ENCODE measurements at places on chromosomes 11 and 22.

GRCh38 chr11:24046731-24047130, 450.1 kb upstream of the LUZP2 start:
- DNase-seq, result peak; percentile 66

GRCh38 chr11:46513934-46514342, 79.9 kb downstream of the AMBRA1 start:
- peak; percentile 16 for DNase-seq

GRCh38 chr11:3056296-3057068, 741 bp downstream of the CARS1 start:
- no peak for DNase-seq

DNA sequence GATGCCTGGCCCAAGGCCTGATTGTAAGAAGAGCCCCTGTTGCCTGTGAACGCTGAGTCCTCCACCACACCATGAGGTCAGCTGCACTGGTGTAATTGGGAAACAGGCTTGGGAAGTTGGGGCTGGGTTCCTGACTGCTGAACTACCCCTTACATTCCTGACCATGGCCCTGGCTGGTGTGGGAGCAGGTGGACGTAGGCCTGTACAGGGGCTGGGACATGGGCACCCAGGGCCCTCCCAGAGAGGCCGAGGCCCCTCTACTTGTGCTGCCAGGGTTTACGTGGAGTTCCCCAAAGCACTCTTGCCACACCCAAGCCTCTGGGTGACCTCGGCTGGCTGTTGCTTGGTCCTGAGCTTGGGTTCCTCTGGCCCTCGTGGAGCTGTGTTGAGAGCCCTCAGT, 5.4 kb downstream of the RELT start:
- peak; percentile 33 for DNase-seq

DNA sequence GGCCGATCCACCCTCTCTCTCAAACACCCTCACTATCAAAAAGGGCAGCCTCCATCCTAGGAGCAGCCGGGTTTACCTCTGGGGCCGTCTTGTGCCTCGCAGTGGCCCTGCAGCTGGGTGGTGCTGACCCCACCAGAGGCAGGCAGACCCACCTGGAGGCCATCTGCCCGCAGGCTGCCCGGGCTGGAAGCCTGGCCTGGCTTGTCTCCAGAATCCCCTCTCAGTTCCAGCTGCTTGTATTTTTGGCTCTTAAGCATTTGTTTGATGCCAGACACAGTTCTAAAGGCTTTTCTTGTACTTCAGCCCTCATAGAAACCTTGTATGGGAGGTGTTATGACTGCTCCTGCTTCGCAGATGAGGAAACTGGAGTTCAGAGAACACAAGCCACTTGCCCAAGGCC, 4.2 kb upstream of the NFAM1 start:
- no peak for DNase-seq

DNA sequence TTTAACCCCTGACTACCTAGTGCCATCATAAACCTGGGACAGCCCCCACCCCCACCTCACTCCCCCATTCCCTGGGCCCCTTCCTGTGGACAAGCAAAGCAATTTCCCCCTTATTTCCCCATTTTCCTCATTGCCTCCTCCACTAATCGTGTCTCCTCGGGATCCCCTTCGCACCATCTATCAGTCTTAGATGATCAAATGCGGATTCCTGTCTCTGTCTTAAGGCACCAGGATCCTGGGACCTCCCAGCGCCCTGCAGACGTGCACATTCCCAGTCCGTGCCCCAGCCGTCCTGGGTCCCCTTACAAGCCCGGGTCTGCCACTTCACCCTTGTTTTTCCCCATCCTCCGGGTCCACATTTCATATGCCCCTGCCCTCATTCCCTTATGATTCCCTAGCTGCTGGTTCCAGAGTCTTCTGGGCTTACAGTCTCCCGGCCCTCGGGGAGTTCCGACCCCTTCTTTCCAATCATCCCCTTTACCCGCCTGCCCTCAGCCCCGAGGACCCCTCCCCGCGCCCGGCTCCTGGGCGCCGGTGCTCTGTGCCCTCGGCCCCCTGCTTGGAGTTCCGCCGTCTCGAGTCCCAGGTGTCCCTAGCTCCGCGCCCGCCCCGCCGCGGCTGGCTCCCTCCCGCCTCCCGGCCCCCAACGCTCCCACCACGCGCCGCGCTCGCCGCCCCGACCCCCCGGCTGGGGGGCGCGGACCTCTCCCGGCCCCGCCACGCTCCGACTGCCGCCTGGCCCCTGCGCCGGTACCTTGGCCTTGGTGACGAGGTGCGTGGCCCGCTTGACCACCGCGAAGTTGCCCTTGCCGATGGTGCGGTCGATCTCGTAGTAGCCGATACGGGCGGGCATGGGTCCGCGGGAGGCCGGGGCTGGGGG, 599 bp downstream of the SIK3 start:
- peak; percentile 8 for DNase-seq

GRCh38 chr22:42992092-42992491, 22.9 kb downstream of the PACSIN2 start:
- no peak for DNase-seq

DNA sequence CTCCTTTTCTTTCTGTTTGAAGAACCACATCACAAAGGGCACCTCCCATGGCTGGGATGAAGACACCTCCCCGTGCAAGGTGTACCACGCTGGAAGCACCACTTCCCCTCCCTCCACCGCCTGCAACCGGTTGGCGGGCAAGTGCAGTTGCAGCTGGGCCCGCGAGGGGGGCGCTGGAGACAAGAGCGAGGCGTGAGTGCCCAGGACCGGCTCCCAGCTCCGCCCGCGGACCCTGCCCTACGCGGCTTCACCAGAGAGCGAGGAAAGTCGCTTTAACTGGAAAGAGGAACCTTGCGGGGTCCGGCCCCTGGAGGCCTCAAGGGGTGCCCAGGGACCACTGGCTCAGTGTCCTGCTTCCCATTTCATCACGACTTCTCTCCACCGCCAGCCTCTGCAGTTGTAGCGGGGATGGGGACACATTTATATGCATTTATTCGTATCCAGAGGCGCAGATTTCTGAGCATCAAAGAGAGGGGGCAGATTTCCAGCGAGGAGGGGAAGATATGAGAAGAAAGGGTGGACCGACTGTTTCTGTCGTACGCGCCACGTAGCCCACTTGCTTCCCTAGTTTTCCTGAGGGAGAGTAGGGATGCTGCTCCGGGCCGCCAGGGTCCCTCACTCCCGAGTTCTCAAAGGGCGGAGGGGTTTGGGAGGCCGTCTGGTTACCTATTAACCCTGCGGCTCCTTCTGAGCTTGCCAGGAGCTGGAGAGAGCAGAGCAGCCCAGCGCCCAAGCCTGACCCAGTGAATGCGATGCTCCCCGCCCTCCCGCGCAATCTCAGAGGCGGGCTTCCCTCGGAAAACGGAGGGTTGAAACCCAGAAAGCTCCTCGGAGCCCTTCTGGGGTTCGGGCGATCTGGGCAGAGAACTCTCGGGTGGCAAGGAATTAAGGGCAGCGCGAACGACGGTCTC, 3.5 kb downstream of the ESAM start:
- peak; percentile 41 for DNase-seq

- DNase-seq, result no peak
These were observed 25.5 kb upstream of the SHISAL1 start for GRCh38 chr22:44338177-44338810.

DNA sequence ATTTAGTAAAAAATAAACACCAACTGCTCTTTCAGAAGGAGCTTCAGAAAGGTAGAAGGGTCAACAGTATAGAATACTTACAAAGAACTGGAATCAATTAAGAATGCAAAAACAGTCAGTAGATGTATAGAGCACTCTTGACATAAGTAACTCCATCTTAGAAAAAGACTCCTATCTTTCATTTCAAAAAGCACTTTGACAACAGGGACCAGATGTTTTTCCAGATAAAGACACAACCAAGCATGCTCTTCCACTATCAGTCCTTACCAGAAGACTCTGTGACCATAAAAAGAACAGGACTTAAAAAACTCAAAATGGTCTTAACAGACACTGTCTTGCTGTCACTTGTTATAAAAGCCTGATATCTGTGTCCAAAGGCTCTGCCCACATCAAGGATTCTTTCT, 5.2 kb downstream of the SLC25A17 start:
- DNase-seq, result no peak

DNA sequence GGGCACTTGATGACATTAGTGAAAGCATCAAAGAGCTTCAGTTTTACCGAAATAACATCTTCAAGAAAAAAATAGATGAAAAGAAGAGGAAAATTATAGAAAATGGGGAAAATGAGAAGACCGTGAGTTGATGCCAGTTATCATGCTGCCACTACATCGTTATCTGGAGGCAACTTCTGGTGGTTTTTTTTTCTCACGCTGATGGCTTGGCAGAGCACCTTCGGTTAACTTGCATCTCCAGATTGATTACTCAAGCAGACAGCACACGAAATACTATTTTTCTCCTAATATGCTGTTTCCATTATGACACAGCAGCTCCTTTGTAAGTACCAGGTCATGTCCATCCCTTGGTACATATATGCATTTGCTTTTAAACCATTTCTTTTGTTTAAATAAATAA, 10.6 kb downstream of the REXO2 start:
- no peak for DNase-seq

GRCh38 chr11:65778901-65779668, 1.7 kb downstream of the AP5B1 start:
- no peak for DNase-seq

- no peak for DNase-seq
These were observed 25.0 kb downstream of the IGLL1 start for GRCh38 chr22:23555118-23555517.

- DNase-seq, result peak; percentile 71
These were observed 87.2 kb downstream of the LARGE2 start for GRCh38 chr11:46009647-46010046.

- DNase-seq, result no peak
These were observed 38.5 kb upstream of the SPON1 start for GRCh38 chr11:13923716-13924650.

DNA sequence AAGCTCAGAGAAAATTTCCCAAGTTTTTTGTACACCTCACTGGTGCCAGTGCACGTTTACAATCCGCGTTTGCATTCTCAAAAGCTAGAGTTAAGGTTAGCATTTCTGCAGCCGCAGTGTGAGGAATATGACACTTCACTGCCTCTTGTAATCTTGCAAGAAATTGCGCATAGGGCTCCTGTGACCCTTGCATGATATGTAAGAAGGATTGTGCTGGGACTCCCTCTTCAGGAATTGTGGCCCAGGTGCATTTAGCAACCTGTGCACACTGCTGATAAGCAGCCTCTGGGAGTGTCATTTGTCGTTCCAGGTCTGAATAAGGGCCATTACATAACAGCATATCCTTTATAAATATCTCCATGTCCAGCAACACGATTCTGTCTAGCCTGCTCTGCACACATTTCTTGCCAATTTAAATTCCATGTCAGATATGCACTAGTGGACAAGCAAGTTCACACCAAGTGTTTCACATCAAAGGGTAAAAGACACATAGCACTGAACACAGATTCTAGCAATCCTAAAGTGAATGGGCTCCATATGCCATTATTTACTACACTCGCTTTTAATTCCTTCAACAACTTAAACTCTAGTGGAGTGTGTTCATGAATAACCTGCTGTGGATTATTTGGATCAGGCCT, 69.2 kb upstream of the INCENP start:
- DNase-seq, result peak; percentile 36

DNA sequence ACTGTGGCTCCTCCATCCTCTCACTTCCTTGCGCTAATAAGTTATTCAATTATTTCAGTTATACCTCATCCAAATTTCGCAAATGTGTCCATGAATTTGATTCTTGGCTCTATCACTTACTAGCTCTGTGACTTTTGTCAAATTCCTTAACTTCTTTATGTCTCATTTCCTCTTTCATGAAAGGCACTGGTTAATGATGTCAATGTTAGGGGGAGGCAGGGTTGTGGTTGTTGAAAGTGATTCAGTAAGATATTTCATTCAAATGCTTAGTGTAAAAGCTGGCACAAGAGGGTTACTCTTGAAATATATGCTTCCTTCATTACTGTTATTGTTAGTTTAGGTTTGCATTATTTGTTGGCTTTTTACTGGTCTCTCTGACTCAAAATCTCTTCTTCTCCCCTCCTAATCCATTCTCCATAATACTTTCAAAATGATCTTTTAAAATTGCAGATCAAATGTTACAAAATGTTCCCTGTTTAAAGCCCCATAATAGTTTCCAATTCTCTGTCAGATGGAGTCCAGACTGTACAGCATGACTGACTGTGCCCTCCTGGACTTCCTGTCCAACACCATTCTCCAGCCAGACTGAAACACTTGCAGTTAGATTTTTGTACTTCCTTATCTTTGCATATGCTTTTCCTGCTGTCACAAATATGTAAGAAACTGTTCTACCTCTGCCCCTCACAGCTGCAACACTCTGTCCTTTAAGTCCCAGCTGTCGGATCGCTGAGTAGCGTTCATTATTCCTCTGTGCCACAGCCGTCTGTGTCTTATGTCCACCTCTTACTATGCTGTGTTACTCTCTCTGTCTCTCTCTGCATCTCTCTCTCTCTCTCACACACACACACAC, 510.6 kb upstream of the RAG2 start:
- DNase-seq, result peak; percentile 32

- no peak for DNase-seq
These were observed 15.3 kb upstream of the CD82 start for GRCh38 chr11:44550123-44550522.

DNA sequence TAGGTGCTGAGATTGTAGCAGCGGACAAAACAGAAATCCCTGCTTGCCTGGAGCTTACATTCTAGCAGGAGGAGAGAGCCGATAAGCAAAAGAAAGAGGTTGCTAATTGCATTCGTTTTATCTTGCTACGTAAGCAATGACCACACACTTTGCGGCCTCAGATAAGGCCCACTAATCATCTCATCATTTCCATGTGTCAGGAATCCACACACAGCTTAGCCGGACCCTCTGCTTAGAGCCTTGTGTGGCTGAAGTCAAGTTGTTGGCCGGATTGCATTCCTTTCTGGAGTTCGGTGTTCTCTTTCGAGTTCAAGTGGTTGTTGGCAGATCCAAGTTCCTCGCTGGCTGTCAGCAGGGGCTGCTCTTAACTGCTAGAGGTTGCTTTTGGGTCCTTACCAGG, 101.6 kb downstream of the CHST1 start:
- DNase-seq, result no peak

DNA sequence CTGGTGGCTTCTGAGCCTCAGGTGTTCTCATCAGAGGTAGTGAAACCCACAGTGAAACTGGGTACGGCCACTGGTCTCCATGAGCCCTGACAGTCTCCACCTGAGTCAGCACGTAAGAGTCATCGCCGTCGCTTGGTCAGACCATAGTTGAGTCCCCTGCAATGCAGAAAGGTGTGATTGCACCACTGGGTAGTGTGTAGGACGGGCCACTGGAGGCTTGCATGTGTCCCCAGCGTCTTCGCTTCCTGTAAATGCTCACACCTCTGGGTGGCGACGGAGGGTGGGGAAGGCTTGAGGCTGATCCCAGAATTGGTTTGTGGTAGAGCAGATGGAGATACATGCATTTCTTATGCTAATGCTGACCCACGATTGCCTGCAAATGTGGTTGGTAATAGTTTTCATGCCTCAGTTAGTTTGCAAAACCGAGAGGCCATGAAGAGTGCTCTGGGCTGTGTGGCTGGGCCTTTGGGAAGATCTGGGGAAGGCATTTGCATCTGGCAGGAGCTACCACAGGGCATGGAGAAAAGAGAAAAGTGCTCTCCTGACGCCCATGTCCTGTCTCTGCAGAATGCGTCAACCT, 26.5 kb downstream of the CTTN start:
- DNase-seq, result no peak

DNA sequence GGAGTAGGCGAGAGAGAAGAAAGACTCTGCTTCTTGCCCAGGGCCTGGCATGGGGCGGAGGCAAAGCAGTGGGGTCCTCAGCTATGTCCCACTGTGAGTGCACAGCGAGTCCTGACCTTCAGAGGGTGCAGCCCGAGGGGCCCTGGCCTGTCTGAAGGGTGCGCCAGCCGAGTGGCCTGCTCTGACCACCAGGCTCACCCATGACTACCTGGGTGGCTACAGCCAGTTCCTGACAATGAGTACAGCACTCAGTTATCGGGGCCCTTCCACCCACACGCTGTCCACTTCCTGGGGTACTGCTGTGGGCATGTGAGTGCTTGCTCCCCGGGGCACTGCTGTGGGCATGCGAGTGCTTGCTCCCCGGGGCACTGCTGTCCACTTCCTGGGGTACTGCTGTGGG, 74.1 kb upstream of the B3GAT1 start:
- DNase-seq, result no peak
